ENCODE measurements at places on chromosomes 16 and 17.

DNA sequence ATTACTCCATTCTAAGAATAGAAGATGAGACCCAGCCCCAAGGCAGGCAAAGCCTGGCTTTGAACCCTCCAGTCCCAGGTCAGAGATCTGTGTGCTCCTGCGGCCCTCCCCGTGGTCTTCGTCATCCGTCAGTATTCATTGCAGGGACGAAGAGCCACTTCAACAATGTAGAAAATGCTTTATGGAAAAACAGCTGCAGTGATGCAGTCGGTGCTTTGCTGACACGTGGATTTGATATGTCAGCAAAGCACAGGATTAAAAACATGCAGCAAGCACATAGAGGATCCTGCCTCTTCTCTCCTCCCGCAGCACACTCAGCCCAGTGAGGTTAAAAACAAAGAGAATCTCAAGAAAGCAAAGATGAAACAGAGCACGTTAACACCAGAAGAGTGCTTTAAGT is 117.1 kb upstream of the AXIN2 start:
- DNase-seq = no peak

DNA sequence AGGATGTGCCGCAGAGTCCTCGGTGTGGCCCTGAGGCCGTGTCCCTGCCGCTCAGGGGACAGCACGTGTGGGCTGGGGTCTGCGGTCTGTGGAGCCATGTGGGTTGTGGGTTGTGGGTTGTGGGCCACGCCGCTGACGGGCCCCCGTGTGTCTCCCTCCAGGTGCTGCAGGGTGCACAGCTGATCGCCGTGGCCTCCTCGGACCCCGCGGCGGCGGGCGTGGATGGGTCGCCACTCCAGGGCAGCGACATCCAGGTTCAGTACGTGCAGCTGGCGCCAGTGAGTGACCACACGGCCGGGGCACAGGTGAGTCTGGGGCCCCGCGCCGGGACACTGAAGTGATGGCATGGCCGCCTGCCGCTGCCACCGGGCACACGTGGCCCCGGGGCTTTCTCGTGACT is 120.7 kb downstream of the BANP start:
- DNase-seq = no peak

GRCh38 chr16:72247821-72248253 is 75.9 kb upstream of the PMFBP1 start:
- no peak for DNase-seq

DNA sequence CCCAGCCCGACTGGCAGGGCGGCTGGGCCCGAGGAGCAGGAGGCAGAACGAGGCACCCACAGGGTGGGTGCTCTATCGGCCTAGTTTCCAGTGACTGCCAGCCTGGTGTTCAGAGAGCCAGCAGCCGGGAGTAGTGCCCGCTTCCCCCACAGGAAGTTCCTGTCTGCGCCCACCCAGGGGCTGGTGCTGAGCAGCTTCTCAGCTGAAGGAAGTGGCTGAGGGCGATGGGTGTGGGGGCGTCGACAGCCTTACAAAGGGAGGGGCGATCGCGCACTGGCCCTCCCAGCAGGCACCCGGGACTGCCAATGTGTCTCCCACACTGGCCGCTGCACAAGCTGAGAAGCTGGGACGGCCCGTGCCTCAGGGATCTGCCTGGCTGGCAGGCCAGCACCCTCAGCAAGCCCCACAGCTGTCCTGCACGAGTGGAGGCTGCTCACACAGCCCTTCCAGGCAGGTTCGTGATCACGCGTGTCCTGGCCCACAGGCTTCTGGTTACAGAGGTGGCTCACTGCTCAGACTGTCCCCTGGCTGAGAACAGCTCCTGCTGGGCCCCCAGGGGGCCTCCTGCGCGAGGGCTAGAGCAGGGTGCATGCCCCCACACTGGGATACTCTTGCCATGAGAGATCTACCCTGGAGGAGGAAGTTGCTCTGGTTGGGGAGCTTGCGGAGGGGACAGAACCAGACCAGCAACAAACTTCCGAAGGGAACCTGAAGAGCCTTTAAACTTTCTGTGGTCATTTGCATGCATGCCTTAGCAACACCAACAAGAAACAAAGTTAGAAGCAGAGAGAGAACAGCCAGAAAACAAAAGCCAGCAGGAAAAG is 2.5 kb downstream of the RNF166 start:
- no peak for DNase-seq

DNA sequence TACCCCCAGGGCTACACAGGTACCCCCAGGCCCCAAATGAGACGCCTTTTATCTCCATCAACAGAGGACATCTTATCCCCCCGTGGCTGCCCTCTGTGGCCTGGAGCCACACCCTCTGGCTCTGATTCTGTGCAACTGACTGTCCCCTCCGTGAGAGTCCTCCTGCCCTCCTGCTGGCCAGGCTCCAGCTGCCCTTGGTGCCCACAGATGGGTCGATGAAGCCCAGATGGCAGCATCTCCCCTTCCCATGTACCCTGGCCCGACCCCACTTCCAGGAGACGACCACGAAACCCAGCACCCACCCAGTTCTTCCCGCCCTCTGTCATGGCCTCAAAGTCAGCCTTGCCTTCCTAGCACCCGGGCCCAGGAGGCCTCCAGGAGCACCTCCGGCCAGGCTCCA is 9.6 kb upstream of the KRTAP17-1 start:
- DNase-seq = no peak

GRCh38 chr17:27381007-27381501 is 75.2 kb upstream of the KSR1 start:
- DNase-seq = no peak

- DNase-seq = no peak
Measured at GRCh38 chr16:78199325-78200022, 100.0 kb downstream of the WWOX start.

GRCh38 chr16:54006693-54007092 is 279.9 kb downstream of the IRX3 start:
- no peak for DNase-seq

DNA sequence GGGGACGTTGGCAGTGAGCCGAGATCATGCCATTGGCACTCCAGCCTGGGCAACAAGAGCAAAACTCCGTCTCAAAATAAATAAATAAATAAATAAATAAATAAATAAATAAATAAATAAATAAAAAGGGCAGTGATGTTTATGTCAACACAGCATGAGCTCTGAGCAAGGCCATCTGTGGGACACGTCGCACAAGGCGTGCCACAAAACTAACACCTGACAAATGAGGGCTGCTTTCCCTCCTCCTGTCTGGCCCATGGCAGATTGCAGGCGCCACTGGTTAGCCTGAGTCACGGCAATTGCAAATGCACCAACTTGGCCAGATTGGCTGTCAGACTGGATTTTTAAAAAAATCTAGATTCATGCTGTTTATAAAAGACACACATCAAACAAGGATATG is 25.9 kb upstream of the SPNS3 start:
- no peak for DNase-seq

- DNase-seq = no peak
Measured at GRCh38 chr16:62249069-62249468, 212.8 kb upstream of the CDH8 start.

- no peak for DNase-seq
Measured at GRCh38 chr16:79647586-79647985, 47.0 kb upstream of the MAF start.

- no peak for DNase-seq
Measured at GRCh38 chr16:65600046-65600445, 478.2 kb upstream of the CDH11 start.

DNA sequence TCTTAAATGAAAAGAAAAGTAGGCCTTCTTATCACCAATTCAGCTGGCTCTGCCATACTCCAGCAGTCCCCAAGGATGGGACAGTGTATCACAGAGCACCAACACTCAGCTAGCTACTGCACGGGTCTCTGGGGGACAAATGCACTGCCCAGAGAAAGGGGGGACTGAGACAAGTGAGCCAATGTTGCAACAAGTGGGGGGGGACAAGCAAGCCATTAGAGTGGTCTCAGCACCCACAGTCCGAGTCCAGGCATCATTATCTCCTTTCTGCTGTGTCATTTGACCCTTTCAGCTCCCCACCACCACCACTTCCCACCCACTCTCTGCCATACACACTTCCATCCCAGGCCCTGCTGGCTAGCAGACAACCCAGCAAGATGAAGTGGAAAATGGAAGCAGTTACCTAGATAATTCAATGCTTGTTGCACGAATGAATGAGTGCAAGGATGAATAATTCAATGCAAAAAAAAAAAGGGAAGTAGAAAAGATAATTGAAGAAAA is 7.0 kb downstream of the TMEM132E start:
- no peak for DNase-seq

DNA sequence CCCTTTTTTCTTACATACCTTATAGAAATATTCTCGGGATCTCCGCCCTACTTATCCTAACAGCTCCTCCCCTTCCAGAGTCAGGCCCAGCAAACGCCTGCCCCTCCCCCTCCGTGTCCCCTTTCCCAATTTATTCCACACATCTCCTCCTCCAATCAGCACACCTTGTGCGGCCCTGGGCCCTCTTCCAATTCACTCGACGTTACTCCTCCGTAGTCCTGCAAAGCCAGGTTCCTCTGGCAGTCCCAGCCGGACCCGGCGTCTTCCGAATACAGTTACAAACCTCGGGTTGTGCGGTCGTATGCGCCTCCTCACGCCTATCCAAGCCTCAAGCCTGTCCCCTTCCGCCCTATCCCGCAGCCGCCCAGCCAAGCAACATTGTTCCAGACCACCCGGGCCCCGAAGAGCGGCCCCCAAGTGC is 677 bp downstream of the CBX1 start:
- DNase-seq = peak; percentile 78

- DNase-seq = no peak
Measured at GRCh38 chr16:22027633-22028032, 19.7 kb downstream of the MOSMO start.

DNA sequence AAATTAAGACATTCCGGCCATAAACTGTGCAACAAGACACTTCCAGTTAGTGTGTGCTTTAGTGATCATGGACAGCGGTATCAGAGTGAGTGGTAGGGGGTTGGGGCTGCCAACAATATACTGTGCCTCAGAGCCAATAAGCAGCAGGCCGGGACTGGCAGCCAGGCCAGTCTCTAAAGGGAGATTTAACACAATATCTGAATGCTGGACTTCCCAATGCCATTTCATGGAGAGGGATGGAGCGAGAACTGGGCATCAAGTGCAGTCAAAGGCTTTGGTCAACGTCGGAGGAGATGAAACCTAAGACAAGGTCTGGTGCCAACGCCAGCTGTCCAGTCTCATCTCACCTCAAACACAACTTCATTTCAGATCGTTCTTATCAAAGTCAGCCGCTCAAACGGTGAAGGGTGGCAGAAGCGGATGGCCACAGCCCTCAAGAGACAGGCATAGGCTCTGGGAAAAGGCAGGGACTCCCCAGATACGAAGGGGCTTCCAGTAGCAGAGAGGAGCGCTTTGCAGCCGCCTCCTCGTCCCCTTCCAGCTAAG is 935 bp downstream of the USP32 start:
- no peak for DNase-seq

DNA sequence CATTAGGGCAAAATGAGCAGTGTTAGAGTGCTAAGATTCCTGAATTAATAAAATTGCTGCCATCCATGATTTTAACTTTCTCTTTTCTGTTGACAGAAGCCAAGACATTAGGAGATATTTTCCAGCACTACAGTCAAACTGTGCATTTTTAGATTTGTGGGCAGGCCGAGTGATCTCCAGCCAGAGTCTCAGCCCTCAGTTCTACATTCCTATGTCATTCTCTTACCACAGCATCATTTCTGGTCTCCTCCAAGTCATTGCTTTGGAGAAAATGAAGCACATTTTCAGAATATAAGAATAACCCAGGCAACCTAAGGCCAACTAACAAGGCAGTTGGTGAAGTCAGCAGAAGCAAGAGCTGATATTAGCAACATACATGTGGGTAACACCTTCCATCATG is 74.6 kb upstream of the NUDT7 start:
- DNase-seq = no peak

GRCh38 chr17:72538901-72539352 is 418.1 kb downstream of the SOX9 start:
- no peak for DNase-seq

DNA sequence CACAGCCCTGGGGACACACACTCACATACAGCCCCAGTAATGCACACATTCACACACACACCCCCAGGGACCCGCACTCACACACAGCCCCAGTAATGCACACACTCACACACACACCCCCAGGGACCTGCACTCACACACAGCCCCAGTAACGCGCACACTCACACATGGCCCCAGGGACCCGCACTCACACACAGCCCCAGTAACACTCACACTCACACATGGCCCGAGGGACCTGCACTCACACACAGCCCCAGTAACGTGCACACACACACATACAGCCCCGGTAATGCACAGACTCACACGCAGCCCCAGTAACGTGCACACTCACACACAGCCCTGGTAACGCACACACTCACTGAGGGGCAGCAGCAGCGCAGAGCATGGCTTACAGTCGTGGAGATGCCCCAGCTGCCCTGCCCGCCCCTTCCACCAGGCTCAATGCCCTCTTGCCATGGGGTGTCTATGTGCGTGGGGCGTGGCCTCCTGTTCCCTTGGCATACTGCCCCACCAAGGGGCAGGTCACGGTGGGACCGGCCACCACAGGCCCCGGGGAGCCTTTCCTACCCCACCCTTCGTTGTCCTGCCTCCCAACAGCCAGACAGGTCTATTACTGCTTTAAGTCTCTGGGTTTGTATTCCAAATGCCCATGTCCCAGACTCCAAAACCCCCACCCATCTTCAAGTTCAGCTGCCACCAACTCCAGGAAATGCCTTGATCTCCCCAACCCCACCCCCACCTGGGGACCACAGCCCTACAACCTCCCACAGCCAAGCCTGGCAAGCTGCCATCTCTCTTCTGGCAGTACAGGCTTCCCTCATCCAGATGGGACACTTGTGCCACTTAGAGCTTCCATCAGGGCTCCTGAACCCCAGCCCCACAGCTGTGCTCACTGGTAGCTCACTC is 2.7 kb downstream of the CCDC102A start:
- DNase-seq = peak; percentile 30

All from DMS79 (cell line).